Daoy (cell line): ENCODE measurements at places on chromosomes 2 and 18. TPM values are rescaled to one million over a fixed set of nuclear protein-coding genes. Genes with fewer than 3 reads are reported as not detected.

Gene MRPL33
- 175 and 232 TPM in 2 replicates for total RNA-seq

DNA sequence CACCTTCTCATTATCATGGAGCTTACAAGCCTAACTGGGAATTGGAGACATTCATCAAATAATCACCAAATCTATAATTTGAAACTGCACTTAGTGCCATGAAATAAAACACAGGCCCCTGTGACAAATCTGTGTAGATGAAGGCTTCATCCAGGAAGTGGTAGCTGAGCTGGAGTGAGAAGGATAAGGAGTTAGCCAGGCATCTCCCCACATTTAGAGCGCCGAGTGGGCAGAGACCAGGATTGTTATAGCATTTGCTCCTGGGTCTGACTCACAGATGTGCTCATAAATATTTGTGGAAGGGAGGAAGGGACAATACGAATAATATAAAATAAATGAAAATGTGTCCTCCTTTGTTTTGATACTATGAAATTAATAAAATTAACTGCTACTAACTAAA is 2.5 kb upstream of the MAT2A start:
- DNase-seq = peak; percentile 67

Gene PROM2
- 0.17 TPM in 1 of 2 replicates, not detected in the other for total RNA-seq

GRCh38 chr2:75403991-75404428 is 156.7 kb downstream of the EVA1A start:
- peak; percentile 48 for DNase-seq

- DNase-seq = peak; percentile 73
Observed at GRCh38 chr2:160415991-160416390, 77.6 kb downstream of the RBMS1 start.

Gene C18orf63
- not detected in 2 replicates for total RNA-seq

- DNase-seq = no peak
Observed at GRCh38 chr2:168369031-168369430, 87.0 kb upstream of the CERS6 start.
